Mesothelial cell of epicardium (in vitro differentiated cells): ENCODE measurements at places on chromosomes 2 and 18. TPM values are rescaled to one million over a fixed set of nuclear protein-coding genes. Genes with fewer than 3 reads are reported as not detected.

Gene ATP9B
- total RNA-seq = 45.4 to 52.0 TPM (median 49.4 TPM) in 3 replicates

Gene LRRC30
- not detected in 3 replicates for total RNA-seq

- DNase-seq = no peak
- H3K27me3 ChIP-seq = no peaks in the 10 kb centered on the region
- H3K4me3 ChIP-seq = no peak overlapping the region
- peak overlapping the region; percentile 39 for H3K27ac ChIP-seq
- H3K36me3 ChIP-seq = peaks cover 15% of the 10 kb centered on the region
- peaks cover 7% of the 10 kb centered on the region for H3K4me1 ChIP-seq
These were observed 158.6 kb upstream of the RAB6C start for GRCh38 chr2:129820908-129821307.

Gene PDIA6
- total RNA-seq = 201 to 210 TPM (median 208 TPM) in 3 replicates

GRCh38 chr2:171208657-171209056 is 48.0 kb upstream of the TLK1 start:
- DNase-seq = no peak
- peaks cover 20% of the 10 kb centered on the region for H3K4me1 ChIP-seq
- H3K27me3 ChIP-seq = no peaks in the 10 kb centered on the region
- H3K36me3 ChIP-seq = no peaks in the 10 kb centered on the region
- H3K27ac ChIP-seq = no peak overlapping the region
- no peak overlapping the region for H3K4me3 ChIP-seq

DNA sequence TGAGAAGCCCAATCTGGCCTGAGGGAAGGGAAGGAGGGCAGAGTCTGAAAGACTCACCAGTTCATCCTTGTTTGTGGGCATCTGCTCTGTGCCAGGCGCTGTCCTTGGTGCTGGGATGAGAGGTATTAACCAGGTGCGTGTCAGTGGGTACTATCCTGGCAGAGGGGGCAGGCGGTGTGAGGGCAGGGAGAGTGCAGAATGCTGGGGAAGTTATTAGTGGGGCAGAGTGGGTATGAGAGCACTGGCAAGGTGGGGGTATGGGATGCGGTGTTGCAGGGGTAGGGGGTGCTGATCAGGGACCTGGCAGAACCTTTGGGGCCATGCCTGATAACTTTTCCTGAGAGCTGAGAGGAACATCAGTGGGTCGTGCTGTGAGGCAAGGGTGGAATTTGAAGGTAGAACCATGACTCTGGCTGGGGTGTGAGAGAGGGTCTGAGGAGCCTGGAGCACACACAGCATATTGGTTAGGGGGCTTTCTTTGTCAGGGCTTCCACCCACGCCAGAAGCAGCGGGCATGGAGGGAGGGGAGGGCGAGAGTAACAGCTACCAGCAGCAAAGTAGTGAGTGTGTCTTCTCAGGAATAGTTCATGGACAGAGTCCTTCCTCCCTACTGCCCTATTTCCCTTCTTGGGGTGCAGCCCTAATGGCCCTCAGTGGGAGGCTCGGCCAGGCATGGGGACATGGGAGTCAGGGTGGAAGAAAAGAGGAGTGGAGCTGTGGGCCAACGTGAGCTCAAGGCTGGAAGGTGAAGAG is 290.7 kb downstream of the CYP26B1 start:
- H3K27ac ChIP-seq = no peak overlapping the region
- DNase-seq = no peak
- peaks cover 4% of the 10 kb centered on the region for H3K4me1 ChIP-seq
- H3K27me3 ChIP-seq = peaks cover 3% of the 10 kb centered on the region
- no peaks in the 10 kb centered on the region for H3K36me3 ChIP-seq

GRCh38 chr2:68709421-68709911 is 25.1 kb upstream of the ARHGAP25 start:
- no peak overlapping the region for H3K4me3 ChIP-seq
- H3K27me3 ChIP-seq = peaks cover 56% of the 10 kb centered on the region
- DNase-seq = no peak
- H3K4me1 ChIP-seq = no peaks in the 10 kb centered on the region
- H3K36me3 ChIP-seq = no peaks in the 10 kb centered on the region

Gene RNF152
- total RNA-seq = 19.0 to 28.6 TPM (median 25.7 TPM) in 3 replicates

- H3K27ac ChIP-seq = peak overlapping the region; percentile 18
- no peaks in the 10 kb centered on the region for H3K27me3 ChIP-seq
- no peak for DNase-seq
- H3K4me1 ChIP-seq = peaks cover 21% of the 10 kb centered on the region
These were observed 31.6 kb downstream of the TWSG1 start for GRCh38 chr18:9366126-9366714.

DNA sequence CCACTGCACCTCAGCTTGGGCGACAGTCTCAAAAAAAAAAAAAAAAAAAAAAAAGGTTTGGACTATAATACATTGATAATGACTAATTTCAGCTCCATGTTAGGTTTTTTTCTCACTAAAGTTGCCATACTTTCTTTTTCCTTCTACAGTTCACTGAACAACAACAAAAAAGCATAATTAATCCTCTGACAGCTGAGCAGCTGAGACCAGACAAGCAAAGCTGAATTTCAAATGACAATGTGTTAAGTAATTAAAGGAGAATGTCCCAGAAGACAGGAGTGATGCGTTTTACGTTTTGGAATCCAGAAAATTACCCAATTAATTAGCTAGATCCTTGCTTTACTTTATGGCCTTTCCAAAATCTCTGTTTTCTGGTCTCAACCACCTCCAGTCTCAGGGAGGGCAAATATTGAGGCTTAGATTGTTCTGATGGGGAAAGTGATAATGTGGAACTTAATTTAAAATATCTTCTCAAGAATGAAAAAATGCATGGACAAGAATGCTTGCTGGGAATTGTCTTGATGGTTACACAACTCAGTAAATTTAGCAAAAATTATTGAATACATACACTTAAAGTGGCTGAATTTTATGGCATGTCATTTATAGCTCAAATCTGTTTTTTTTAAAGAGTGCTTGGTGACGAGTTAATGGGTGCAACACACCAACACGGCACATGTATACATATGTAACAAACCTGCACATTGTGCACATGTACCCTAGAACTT is 17.4 kb upstream of the RMDN2 start:
- no peaks in the 10 kb centered on the region for H3K36me3 ChIP-seq
- H3K4me1 ChIP-seq = no peaks in the 10 kb centered on the region
- no peak overlapping the region for H3K4me3 ChIP-seq
- H3K27ac ChIP-seq = no peak overlapping the region
- DNase-seq = no peak

DNA sequence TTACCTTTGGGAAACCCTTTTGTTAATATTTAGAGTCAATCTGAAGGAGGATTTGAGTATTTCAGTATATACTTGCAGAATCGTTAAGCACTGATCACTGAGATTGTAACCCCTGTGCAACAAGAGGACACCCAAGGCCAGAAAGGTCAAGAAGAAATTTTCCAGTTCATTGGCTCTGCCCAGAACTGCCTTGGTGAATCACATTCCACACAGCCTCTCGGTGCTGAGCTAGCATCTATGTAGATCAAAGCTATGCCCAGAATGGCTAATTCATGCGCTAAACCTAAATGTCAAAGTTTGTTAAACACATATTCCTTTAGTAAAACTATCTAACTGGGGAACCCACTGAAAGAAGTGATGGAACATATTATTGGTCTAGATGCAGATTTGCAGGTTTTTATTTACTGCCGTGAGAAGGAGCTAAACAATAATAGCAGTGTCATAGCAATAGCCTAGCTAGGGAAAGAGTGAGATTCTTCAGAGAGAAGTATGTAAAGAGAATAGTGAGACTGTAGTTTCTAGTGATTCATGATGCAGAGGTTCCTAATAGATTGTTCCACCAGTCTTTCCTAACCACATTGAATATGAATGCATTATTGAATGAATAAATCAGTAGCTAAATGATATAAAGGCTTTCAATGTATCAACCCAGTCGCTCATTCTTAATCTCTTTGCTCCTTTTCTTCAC is 423.2 kb upstream of the CRIM1 start:
- no peaks in the 10 kb centered on the region for H3K36me3 ChIP-seq
- no peak for DNase-seq
- no peak overlapping the region for H3K4me3 ChIP-seq
- H3K27ac ChIP-seq = no peak overlapping the region

DNA sequence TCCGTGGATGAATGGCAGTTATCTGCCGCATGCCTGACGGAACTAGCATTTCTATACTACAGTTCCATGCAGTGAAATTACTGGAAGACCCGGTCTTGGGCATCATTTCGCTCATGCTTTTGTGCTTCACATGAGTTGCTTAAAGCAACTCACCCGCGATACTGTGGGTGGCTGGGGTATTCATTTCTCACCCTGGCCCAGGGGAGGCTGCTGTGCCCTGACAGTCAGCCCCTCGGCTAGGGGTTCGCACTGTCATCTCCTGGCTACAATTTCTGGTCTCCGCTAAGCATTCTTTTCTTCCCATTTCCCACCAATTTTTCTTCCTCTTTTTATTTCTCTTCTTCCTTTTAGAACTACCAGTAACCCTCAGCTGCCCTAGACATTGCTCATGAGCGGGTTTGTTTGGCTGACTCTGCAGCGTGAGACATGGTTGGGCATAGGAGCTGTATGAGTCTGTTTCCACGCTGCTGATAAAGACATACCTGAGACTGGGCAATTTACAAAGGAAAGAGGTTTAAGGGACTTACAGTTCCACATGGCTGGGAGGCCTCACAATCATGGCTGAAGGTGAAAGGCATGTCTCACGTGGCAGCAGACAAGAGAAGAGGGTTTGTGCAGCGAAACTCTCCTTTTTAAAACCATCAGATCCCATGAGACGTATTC is 16.5 kb upstream of the CNDP2 start:
- DNase-seq = no peak
- no peak overlapping the region for H3K4me3 ChIP-seq
- H3K27me3 ChIP-seq = peaks cover 4% of the 10 kb centered on the region
- H3K4me1 ChIP-seq = peaks cover 1% of the 10 kb centered on the region
- H3K36me3 ChIP-seq = no peaks in the 10 kb centered on the region

GRCh38 chr2:41294331-41294730 is 753.5 kb upstream of the PKDCC start:
- peaks cover 4% of the 10 kb centered on the region for H3K4me1 ChIP-seq
- H3K27me3 ChIP-seq = no peaks in the 10 kb centered on the region
- H3K27ac ChIP-seq = peak overlapping the region; percentile 39
- no peaks in the 10 kb centered on the region for H3K36me3 ChIP-seq
- no peak for DNase-seq

DNA sequence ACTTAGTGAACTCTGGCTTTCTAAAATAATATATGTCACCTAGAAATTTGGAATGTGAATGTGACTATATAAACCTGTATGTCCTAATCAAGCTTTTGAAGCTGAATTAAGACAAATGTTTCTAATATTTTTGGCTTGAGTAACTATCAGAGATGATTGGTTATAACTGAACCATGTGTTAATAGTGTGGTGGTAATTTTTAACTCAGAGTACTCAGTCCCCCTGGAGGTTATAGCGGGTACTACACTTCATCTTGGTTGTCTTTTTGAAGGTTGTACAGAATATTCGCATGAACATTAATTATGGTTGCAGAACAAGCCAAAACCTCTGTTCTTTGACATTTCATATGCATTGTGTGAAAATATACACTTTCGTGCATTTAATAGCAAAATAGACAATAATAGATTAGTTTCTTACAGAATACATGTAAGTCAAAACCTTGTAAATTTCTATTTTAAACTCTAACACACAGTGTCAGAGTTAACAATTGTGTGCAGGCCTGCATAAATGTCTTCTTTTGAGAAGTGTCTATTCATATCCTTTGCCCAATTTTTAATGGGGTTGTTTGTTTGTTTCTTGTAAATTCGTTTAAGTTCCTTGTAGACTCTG is 86.0 kb downstream of the OSBPL6 start:
- H3K4me1 ChIP-seq = peaks cover 44% of the 10 kb centered on the region
- no peak for DNase-seq
- H3K36me3 ChIP-seq = peaks cover 4% of the 10 kb centered on the region
- H3K27me3 ChIP-seq = no peaks in the 10 kb centered on the region

- no peak overlapping the region for H3K27ac ChIP-seq
- H3K36me3 ChIP-seq = no peaks in the 10 kb centered on the region
- DNase-seq = no peak
- no peaks in the 10 kb centered on the region for H3K4me1 ChIP-seq
- H3K27me3 ChIP-seq = no peaks in the 10 kb centered on the region
These were observed 365.2 kb downstream of the AKAIN1 start for GRCh38 chr18:4831791-4832375.

Gene CENPA
- total RNA-seq = 7.9 to 9.2 TPM (median 8.8 TPM) in 3 replicates

Gene GNAL
- total RNA-seq = 12.0 to 12.6 TPM (median 12.1 TPM) in 3 replicates

Gene SPP2
- total RNA-seq = not detected in 3 replicates

DNA sequence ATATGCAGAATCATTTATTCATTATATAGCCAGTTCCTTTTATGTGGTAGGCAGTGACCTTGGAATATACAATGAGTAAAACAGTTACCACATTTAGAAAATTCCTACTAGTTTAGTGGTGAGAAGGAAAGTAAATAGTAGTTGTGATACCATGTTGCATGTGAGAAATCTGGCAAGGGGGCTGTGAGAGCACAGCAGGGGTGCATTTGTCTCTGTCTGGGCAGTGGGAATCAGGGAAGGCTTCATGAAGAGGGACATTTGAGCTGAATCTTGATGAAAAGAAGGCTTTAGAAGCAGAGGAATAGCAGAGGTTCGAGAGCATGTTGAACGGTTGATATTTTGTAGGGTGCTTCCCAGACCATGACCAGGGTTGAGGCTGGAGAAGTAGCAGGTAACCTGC is 78.7 kb downstream of the RAB3GAP1 start:
- H3K4me3 ChIP-seq = no peak overlapping the region
- DNase-seq = no peak
- H3K27ac ChIP-seq = no peak overlapping the region
- H3K4me1 ChIP-seq = no peaks in the 10 kb centered on the region

GRCh38 chr18:37285825-37286224 is 279.8 kb downstream of the CELF4 start:
- no peak overlapping the region for H3K27ac ChIP-seq
- H3K27me3 ChIP-seq = peaks cover 42% of the 10 kb centered on the region
- H3K4me1 ChIP-seq = peaks cover 12% of the 10 kb centered on the region
- no peaks in the 10 kb centered on the region for H3K36me3 ChIP-seq
- no peak for DNase-seq

- H3K27ac ChIP-seq = peak overlapping the region; percentile 83
- H3K4me3 ChIP-seq = peak overlapping the region; percentile 90
- H3K4me1 ChIP-seq = peaks cover 20% of the 10 kb centered on the region
- DNase-seq = peak; percentile 73
- H3K36me3 ChIP-seq = no peaks in the 10 kb centered on the region
These were observed 4.2 kb upstream of the SP100 start for GRCh38 chr2:230411570-230412370.

Gene IL1RL1
- 0.09 to 0.18 TPM in 2 of 3 replicates, not detected in the other for total RNA-seq

GRCh38 chr2:149543845-149544244 is 43.7 kb downstream of the MMADHC start:
- H3K36me3 ChIP-seq = no peaks in the 10 kb centered on the region
- DNase-seq = no peak
- H3K27ac ChIP-seq = no peak overlapping the region

DNA sequence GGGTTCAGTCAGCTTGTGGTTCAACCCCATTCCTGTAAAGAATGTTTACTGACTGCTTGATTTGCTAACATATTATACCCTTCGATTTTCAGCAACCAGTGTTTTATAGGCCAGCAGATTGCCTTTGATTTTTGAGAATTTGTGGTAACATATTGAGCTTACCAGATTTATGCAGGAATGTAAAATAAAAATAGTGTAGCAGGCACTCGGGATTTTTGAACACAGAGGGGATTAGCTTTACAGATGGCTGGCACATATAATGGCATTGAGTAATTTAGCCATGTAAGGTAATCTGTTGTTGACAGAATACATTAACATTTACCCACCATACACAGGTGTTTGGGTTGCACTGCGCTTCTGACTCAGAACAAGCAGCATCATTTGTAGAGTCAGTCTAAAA is 354.0 kb downstream of the LRRTM1 start:
- no peak overlapping the region for H3K27ac ChIP-seq
- H3K4me1 ChIP-seq = peaks cover 10% of the 10 kb centered on the region
- no peak for DNase-seq

- H3K36me3 ChIP-seq = no peaks in the 10 kb centered on the region
- peaks cover 3% of the 10 kb centered on the region for H3K4me1 ChIP-seq
- H3K4me3 ChIP-seq = no peak overlapping the region
- H3K27ac ChIP-seq = peak overlapping the region; percentile 2
- no peak for DNase-seq
- H3K27me3 ChIP-seq = no peaks in the 10 kb centered on the region
These were observed 19.4 kb upstream of the ZSWIM2 start for GRCh38 chr2:186868344-186868743.

Gene PROKR1
- total RNA-seq = 0.09 to 0.14 TPM (median 0.11 TPM) in 3 replicates
